OCI-LY7 (cell line): ENCODE measurements at places on chromosomes 2 and 18.

GRCh38 chr2:240506406-240507059 is 51.3 kb downstream of the ANKMY1 start:
- no peak for DNase-seq

- no peak for DNase-seq
Observed at GRCh38 chr18:60162388-60162787, 210.2 kb downstream of the MC4R start.

DNA sequence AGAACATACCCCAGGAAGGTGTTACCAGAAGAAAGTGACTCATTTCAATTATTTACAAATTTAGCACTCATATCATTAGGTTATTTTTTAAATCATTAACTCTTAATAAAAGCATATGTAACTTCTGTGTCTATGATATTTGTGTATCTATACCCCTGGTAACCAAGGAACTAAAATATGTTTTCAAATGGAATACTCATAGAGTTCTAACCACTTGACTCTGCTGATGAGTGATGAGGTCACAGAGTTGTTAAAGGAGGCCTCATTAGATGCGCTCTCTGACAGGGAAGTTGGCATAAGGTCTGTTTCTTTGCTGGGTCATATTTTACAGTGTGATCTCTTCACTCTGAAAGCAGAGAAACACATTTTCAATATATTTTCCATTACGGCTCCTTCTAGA is 73.4 kb downstream of the CCDC150 start:
- DNase-seq: no peak

- no peak for DNase-seq
Observed at GRCh38 chr18:76528477-76529432, 33.7 kb upstream of the ZNF516 start.

GRCh38 chr18:51137026-51137729 is 60.3 kb downstream of the MEX3C start:
- no peak for DNase-seq
